Esophagus squamous epithelium (tissue), 5 donors: ENCODE measurements at places on chromosomes 5 and 9.

- DNase-seq, result no peak
These were observed 36.3 kb downstream of the FAM163B start for GRCh38 chr9:133572821-133573361.

DNA sequence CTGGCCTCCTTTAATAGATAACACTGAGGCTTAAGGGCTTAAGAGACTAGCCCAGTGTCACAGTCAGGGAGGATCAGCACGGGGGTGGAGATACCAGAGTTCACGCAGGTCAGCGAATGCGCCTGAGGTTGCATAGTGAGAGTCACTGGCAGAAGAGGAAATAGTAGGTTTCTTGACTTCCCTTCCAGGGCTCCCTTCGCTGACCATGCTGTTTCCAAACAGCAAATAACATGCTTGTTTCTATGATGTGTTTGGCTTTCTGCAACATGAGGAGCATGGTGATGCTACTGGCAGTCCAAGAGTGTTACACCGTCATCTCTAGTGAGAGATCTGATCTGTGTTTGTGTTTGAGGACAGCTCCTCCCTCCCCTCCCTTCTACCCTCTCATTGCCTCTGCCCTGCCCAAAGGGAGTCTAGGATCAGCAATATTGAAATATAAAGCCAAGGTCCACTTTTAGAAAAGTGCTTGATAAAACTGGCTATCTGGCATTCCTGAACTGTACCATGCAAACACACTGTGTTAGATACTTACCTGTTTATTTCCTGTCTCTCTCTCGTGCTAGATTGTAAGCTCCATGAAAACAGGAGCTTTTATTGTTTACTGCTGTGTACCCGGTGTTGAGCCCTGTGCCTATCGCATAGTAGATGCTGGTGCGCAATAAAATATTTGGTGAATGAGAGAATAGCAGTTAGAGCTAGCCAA lies 12.3 kb downstream of the TLE4 start:
- DNase-seq, result no peak

DNA sequence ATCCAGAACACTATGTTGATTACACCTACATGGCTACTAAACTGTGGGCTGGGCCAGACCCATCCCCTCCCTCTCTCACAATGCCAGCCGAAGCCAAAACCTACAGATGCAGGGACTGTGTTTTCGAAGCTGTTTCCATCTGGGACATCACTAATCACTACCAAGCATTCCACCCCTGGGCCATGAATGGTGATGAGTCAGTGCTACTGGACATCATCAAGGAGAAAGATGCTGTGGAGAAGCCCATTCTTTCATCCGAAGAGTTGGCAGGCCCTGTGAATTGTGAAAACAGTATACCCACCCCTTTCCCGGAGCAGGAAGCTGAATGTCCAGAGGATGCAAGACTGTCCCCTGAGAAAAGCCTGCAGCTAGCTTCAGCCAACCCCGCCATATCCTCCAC lies 65.0 kb downstream of the ZNF462 start:
- no peak for DNase-seq

GRCh38 chr9:94613003-94613402 lies 19.4 kb upstream of the FBP2 start:
- no peak for DNase-seq

DNA sequence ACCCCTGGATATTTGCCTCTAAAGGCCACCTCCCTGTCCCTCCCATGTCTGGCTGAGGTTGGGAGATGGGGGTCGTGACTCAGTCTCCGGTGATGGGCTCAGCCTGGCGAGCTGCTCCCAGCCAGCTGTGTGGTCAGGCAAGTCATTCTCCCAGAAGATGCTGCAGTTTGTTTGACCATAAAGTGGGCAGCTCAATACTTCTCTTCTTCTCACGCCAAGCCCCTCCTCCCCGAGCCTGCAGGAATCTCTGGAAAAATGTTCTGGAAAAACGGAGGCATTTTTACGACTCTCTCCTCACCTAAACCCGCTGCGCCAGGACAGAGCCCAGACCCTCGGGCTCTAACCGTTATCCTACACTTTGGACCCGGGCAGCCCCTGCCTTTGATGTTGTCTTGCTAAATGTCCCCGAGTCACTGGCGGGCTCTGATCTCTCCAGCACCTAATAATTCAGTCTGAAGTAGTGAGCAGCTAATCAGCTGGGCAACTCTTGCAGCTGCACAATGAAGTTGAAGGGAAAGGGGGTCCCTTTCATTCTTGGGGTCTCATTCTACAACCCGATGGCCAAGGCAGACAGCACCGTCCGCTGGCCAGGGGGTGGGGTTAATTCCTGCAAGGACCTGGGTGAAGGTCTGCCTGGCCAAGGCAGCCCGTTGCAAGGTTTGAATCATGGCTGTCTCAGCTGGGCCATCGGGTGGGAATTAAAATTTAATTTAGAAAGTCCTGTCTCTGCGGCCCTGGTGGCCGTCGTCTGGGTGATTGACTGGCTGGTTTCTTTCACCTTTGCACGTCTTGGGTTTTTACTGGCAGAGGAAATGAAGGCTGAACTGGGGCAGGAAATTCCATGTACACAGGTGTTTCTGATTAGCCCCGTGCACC lies 12.3 kb downstream of the DCANP1 start:
- DNase-seq, result no peak

DNA sequence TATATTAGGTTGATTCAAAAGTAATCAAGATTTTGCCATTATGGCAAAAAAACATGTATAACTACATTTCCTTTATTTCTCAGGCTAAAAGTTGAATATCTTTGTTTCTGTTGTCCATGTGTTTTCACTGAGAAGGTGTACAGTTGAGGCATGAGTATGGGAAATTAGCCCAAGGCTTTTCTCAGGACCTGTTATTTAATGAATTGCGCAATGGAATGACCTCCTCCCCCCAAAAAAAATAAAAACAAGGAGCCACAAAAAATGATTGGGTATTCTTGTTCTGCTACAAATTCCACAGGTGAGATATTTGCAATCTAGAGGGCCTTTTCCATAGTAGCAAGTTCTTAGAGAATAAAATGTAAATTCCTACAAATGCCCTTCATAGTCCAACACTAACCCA lies 186.8 kb downstream of the TRPM3 start:
- DNase-seq, result no peak
